ENCODE measurements at places on chromosomes 13 and 19.

GRCh38 chr13:33285420-33286124 lies at the start of gene STARD13:
Gene STARD13, minus strand, starts transcription at chr13:33285755. Its CDS starts 117 bp downstream, at chr13:33285638.
- DNase-seq: peak; percentile 94

DNA sequence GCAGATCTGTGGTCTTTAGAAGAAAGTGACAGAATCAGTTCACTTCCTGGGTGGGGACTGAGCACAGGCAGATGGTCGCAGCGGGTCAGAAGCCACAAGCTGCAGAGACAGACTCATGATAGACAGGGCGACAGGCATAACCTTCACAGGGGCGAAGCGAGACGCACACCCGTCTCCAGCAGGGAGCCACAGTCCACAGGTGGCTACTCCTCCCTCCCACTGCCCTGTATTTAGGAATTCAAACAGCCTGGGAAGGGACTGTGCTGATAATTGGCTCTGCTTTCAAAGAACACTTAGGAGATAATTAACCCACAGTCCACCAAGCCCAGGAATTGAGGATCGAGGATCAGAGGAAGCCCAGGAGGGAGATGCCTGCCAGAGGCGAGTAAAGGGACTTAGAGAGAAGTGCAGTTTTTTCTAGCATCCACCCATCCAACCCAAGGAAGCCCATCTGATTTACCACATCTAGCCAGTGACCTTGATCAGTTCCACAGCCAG lies 23.2 kb downstream of the RFX2 start:
- peak; percentile 71 for DNase-seq

DNA sequence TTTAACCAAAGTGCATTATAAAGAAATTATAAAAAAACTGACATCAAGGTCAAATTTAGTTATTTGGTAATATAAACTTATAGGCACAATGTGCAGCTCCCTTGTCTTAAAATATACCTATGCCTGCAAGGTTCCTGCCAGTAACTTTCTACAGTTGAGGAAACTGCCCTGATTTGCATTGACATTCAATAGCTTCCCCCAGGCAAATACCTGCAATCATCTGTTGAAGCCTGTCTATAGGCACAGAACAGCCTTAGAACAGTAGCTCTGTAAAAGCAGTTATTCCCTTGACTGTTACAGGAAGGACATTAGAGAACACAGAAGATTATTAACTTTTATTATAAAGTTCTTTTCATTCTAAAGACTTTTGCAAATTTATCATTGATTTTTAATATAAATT lies 1239.5 kb downstream of the PCDH9 start:
- DNase-seq: no peak

DNA sequence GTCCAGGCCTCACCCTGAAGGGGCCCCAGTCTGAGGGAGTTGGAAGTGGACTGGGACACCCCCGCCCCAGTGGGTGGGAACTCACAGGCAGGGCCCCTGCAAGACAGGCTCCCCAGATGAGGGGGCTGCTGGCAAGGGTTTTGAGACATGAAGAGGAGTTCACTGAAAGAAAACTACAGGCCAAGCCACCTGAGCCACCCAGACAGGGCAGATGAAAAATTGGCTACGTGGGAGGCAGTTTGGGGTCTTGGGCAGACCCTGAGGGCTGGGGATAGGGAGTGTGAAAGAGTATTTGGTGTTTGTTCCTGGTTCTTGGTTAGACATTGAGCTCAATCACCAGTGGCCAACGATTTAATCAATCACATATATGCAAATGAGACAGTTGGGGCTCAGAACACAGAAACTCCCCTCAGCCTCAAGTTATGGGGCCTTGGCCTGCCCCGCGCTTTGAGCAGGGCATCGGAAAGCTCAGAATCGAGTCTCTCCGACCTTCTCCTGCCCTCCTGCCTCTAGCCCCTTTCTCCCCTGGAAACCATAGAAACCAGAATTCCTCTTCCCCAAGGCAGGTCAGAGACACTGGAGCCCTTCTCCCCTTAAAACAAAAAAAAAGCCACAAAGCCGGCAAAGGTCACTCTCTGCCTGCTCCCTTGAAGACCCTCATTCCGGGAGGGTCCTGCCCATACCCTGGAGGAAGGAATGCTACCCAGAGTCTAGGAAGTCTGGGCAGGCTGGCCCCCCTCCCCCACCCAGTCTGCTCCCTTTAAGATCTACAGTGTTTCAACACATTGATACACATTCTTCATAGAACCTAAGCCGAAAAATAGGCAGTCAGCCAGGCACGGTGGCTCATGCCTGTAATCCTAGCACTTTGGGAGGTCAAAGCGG lies 1.3 kb upstream of the ISYNA1 start:
- no peak for DNase-seq

- no peak for DNase-seq
Observed at GRCh38 chr19:29479941-29480340, 45.9 kb upstream of the VSTM2B start.

DNA sequence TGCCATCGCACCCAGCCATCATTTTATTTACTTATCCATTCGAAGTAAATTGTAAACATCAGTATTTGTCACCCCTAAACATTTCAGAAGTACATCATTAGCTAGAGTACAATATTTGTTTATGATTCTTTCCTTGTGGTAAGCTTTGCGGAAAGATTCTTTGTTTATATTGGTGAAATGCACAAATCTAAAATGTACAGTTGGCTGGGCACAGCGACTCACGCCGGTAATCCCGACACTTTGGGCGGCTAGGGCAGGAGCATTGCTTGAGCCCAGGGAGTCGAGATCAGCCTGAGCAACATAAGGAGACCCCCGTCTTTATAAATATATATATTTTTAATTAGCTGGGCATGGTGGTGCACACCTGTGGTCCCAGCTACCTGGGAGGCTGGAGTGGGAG lies 10.1 kb downstream of the LGALS7B start:
- DNase-seq: no peak

GRCh38 chr13:87356314-87356713 lies 314.9 kb upstream of the SLITRK5 start:
- DNase-seq: peak; percentile 7

DNA sequence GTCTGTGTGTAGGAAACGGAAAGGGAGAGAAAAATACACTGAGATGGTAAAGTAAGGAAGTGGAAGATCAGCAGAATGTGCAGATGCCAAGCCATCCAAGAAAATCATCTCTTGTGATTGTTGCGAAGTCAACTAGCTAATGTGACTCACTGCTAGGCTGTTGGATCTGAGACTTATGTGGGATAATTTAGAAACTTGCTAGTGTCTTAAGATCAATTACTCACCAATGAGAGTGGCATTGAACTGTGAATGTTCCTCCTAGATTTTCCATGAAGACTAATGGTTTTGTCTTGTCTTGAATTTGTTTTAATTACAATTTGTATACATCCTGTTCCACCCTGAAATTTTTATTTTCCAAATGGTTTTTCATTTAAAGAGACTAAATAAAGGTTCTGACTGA lies 771.6 kb downstream of the EFNB2 start:
- no peak for DNase-seq

DNA sequence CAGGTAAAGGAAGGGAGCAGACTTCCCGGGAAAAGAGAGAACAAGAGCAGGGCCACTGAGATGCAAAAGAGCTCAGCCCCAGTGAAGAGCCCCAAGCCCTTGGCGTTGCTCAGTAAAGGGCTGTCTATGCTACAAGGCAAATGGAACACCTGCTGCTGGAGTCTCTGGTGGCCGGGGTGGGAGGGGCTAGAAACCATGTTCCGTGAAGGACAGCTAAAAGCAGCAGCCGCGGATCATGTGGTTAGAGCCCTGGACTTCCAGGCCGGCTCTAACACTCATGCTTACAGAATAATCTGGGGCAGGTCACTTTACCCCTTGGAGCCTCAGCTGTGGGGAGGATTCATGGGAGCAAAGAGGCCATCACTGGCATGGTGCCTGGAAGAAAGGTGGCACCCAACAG lies 17.8 kb downstream of the POU2F2 start:
- no peak for DNase-seq

DNA sequence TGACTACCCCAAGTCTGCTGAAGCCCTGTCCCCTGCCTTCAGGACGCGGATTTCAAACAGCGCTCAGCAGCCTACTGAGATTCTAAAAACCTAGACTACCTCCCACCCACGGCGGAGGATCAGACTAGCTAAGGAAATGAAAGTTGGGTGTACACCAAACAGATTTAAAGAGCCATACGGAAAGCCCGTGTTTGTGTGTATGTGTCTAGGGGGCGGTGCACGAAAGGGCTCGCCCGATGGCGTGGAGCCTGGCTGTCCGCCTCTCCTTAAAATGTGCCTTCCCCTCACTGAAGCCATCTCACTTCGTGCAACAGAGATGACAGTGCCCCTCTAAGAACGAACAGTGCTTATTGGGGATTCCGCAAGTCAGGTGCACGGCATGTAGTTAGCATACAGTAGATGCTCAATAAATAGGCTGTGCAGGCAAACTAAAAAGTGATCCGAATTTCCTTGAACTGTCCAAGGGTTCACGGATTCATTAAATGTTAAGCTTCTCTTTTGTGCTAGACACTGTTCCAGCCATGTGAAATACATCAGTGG lies 639 bp downstream of the LENG1 start:
- DNase-seq: no peak

GRCh38 chr13:112892426-112893206 lies 76.4 kb upstream of the MCF2L start:
- peak; percentile 62 for DNase-seq

- DNase-seq: peak; percentile 30
Observed at GRCh38 chr13:113657851-113658741, at the start of gene ATP4B. Gene ATP4B, minus strand, starts transcription at chr13:113658198. Its CDS starts 54 bp downstream, at chr13:113658144.

DNA sequence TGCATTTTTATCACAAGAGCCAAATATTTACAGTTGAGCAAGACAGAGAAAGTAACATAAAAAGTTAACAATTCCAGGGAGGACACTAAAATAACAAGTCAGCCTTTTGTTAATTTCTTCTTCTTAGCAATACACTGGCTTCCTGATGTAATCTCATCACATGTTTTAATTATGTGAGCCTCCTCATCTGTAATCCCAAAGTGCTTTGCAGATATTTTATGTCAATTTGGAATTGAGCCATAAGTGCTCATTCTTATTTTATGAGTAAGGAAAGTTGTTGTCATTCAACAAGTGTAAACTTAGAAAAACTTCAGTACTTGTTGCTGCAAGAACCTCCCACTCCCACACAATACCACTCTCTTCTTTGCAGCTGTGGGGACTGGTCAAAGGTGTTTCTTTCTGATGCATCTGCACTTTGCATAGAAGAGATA lies 223.6 kb downstream of the GPC6 start:
- no peak for DNase-seq

DNA sequence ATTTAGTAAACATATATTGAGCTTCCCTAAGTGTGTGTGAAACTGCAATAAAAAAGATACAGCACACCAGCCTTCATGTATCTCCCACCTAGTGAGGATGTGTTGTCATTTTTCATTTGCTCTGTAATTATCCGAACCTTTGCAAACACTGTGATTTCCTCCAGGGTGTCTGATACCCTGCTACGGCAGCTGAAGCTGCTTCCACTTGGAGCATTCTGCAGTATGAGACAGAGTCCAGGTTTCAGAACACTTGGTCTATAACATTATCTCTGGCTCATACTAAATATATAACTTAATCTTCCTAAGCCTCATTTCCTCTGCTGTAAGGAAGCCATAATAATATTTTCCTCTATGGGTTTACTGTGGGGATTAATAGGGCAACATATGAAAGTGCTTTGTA lies 1338.1 kb upstream of the SLC10A2 start:
- DNase-seq: no peak
